Endodermal cell (in vitro differentiated cells): ENCODE measurements at places on chromosomes 7 and 10.

GRCh38 chr7:112266595-112267270, 60.2 kb downstream of the ZNF277 start:
- DNase-seq = no peak

DNA sequence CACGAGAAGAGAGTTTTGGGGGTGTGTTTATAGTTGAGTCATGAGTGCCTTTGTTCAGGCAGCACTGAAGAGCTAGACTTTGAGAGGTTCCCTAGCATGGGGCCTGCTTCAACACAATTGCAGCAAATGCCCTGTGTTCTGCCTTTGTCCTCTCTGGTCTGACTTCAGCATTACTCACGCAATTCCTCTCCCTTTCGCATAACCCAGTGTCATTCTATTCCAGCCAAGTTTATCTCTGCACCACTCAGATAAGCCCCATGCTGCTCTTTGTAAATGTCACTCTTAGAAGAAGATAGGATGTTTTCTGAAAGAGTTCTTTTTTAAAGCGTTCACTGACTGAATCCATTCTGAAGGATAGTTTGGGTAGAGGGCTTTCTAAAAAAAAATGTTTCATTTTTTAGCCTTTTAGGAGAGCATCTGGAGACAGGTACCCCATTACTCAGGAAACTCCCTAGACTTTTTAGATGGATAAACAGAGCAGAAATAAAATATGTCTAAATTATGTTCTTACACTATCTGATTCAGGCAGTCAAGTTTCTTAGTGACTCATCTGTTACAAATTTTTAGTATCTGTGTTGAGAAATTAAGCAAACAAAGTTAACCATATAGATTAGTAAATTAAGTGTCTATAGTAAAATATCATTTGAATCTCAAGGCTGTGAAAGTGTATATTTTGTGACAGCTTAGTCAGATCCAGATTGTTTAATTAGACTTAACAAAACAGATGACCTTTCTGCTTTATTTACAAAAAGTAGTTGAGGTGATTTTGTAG, 318.5 kb downstream of the GPR158 start:
- peak; percentile 89 for DNase-seq

DNA sequence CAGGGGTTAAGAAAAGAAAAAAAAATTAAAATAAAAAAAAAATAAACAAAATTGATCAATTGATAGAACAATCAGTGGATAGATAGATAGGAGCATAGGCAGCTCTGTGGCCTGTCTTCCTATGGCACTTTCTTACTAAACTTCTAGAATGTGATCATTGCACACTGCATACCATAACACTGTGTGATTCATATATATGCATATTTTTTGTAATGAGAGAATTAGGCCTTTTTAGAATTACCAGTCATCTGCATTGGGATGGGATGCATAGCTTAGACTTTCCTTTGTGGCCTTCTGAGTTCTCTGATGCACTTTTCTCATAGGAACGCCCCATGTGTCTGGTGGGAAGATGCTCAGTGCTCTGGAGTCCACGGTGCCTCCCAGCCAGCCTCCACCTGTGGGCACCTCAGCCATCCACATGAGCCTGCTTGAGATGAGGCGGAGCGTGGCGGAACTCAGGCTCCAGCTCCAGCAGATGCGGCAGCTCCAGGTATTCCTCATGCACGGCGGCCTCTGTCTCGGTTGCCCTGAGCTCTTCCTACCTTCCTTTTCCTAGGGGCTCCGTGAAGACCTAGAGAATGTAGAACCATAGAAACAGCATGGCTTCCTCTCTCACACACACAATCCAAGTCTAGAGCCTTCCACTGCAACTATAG, 222.5 kb downstream of the ARHGAP21 start:
- DNase-seq = no peak

- no peak for DNase-seq
These were observed 26.1 kb downstream of the DYNC1I1 start for GRCh38 chr7:95798401-95798930.

GRCh38 chr10:31744025-31744424, 184.6 kb downstream of the ARHGAP12 start:
- no peak for DNase-seq

DNA sequence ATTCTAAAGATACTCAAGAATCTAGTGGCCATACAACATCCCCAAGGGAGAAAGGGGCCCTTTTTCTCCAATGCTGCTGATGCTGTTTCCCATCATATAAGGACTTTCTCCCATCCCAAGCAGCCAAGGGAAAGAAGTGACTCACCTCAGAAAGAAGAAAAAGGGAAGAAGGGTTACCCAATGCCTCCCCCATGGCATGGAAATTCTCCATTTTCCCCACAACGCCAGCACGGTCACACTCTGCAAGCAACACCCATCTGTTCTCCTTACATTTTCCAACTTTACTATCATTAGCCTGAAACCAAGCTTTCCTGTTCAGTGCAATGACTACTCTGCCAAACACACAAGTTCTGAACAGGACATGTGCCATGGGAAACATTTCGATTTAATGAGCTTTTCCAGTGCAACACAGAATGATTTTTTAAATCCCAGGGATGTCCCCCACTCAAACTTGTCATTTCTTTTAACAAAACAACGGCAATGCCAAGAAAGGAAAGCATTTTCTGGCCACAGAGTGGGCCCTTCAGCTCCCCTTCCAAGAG, 67.9 kb downstream of the PTPRN2 start:
- DNase-seq = no peak

DNA sequence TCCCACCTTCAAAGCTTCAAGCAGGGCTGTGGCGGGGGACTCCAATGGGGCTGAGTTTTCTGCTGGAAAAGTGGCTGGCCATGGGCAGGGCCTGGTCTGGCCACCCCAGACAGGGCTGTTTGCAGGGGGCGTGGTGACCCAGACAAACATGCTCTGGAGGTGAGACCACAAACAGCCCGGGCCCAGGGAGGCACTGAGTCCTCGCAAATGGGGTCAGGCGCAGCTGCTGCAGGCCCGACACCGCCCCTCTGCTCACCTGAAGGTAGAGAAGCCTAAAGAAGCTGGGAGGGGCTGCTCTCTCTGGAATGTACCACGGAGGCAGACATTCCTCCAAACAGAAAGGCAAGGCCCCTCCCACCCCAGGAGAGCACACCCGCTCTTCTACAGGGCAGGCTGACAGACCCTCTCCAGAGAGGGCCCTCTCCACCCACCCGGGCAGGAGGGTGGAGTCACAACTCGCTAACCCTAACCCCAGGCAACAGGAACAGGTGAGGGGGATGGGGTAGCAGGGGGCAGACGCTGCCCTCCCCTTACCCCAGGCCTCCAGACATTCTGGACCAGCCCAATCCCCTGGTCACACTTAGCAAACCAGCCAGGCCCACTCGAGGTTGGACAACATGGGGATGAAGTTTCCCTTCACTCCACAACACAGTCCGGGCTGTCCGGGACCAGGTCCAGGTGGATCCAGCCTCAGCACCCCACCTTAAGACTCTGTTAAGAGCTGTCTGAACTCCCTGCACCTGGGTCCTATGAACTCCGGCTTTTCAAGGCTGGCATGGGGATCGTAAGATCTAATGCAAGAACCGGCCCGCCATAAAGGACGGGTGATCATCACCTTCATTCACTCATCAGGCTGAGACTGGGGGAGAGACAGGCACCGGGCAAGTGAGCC, 32.3 kb downstream of the OAT start:
- peak; percentile 85 for DNase-seq

GRCh38 chr10:91076991-91077548, 143.4 kb upstream of the PCGF5 start:
- DNase-seq = no peak

DNA sequence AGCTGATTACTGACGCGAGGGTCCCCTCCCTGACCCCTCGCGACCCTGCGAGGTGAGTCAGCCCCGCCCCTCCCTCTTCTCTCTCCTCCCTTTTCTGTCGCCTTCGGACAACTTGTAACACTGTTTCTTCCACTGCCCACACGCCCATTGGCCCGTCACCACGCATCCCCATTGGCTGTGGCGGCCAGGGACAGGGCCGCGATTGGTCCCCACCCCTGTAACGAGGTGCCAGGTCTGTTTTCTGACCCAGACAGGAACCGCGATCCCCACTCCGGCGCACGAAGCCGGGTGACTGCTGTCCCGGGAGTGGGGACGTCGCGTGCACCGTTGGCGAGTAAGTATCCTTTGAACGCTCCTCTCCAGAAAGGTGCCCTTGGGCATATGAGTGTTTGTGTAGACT, at the start of gene STRA8:
Gene STRA8, plus strand, starts transcription at position 269 of the 400 bp plus-strand sequence. CDS start 6,687 bp downstream, outside the sequence.
- DNase-seq = no peak

DNA sequence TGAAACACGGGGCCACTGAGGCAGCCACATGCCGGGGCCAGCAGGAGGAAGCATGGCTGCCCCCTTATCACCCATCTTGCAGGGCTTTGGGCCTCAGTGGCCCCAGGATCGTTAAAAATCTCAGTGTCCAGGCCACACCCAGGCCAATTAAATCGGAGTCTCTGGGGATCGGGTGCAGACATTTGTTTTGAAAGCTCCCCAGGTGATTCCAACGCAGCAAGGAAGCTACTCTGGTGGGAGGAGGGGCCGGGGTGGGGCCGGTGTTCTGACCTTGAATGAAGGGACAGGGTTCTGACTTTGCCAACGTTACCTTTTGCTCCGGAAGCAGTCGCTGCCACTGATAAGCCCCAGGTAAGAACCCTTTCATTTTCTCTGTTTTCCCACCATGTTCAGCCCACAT, 412.3 kb upstream of the FOXK1 start:
- no peak for DNase-seq

- no peak for DNase-seq
These were observed 107.8 kb upstream of the PPP1R3A start for GRCh38 chr7:114026486-114027089.
